Stimulated activated CD4-positive, alpha-beta T cell treated with anti-CD3 and anti-CD28 coated beads, Interleukin-15, amount 100 ng/mL, for 24 hours (primary cell): ENCODE measurements at places on chromosomes 4 and X.

GRCh38 chr4:107283587-107284559 lies 247.8 kb upstream of the DKK2 start:
- DNase-seq: no peak

DNA sequence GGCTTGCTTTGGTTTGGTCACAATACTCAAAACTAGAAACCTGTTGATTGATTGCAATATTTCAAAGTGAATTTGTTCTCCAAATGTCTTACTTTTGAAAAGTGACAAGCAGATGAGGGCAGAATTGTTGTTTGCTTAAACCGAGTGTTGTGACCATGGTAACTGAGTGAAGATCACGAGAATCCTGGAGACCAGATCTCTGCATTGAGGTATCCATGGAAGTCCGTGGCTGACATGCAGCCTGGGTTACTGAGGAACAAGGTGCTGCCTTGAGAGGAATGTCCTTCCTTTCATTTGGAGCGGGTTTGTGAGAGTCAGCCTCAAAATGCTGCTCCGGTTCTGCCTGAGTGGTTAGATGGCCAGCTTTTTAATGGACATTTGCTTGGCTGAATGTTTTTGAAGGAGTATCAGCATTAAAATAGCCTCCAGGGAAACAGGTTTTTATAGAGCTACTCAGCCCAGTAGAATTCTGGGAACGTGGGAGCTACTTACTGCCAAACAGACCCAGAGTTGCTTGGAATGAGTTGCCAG lies 31.3 kb downstream of the NYX start:
- DNase-seq: no peak

- DNase-seq: no peak
These were observed 93.3 kb downstream of the NAA11 start for GRCh38 chr4:79232540-79232939.

- no peak for DNase-seq
These were observed 45.5 kb downstream of the PRDM5 start for GRCh38 chr4:120877021-120877420.

DNA sequence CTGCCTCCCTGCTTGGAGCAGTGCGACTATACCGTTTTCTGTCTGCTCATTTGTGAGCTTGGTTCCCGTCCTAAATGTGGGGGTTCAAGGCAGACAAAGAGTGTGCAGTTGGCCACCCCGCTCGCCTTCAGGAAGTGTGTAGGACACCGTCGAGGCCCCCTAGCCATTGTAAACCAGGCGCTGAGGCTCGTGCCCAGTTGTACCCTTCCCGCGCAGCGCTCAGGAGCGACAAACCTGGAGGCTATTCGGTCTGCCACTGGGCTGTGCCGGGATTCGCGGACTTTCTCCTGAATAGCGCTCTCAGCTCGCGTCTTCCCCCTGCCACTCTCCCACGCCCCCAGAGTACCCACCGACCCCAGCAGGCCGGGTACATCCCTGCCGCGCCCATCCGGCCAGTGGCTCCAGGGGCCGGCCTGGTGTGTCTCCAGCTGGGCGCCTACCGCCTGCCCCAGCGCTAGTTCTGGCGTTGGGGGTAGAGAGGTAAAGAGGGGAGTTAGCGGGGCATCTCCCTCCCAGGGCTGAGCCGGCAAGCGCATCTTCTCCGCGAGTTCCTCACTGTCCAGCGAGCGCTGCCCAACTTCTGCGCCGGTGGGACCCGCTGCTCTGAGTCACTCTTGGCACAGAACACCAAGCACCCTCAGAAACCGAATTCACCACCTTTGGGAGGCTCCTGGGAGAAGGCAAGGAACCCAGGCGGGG lies 880 bp upstream of the LONRF3 start:
- peak; percentile 4 for DNase-seq

- no peak for DNase-seq
These were observed 50.6 kb downstream of the SYNPO2 start for GRCh38 chr4:118939169-118939783.

GRCh38 chr4:57156242-57156990 lies 46.2 kb upstream of the IGFBP7 start:
- DNase-seq: no peak

GRCh38 chr4:39179681-39180080 lies 2.6 kb upstream of the WDR19 start:
- DNase-seq: no peak

DNA sequence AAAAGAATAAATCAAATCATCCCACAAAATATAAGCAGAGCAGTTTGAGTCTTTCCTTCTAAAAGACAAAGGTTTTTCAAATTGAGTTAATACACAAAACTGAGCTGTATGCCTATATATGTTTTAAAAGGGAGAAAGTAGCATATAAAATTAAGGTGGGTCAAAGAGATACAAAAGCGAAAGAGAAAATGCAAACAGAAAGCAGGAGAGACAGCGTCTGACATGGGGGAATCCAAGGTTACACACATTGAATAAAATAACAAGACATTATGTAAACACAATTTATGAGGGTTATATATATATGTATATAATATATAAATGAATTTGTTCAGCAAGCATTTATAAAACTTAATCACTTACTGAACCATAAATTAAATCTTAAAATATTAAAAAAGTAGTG lies 276.1 kb upstream of the LCORL start:
- no peak for DNase-seq

GRCh38 chr4:66328803-66329574 lies 658.7 kb upstream of the EPHA5 start:
- no peak for DNase-seq

DNA sequence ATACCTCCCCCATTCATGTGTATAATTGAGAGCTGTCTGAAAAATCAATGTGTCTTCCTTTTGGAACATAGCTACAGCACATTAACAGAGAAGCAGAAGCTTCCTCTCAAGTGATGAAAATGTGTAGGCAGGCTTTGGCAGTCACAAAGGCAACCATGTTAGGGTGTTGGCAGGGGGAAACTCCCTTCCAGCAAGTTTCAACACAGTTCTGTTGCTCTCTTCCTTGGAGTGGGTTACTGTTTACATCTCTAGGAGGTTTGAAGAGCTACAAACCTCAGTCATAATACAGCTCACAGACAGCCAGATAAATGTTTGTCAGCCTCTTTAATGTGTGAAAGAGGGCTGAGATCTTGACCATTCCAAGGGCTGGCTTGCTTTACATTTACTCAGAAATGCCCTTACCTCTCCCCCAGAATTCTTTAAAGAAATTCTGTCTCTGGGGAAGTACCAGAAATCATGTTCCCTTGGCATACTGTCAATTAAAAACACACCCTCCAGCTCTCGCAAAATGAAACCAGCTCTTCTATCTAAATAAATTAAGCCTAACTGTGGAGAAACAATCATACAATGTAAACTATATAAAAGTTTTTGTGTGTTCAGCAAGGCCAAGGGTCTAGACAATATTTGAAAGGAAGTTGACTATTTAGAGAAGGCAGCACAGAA lies 18.9 kb downstream of the ZBTB33 start:
- no peak for DNase-seq

GRCh38 chr4:142211444-142211843 lies 575.1 kb downstream of the IL15 start:
- DNase-seq: no peak

DNA sequence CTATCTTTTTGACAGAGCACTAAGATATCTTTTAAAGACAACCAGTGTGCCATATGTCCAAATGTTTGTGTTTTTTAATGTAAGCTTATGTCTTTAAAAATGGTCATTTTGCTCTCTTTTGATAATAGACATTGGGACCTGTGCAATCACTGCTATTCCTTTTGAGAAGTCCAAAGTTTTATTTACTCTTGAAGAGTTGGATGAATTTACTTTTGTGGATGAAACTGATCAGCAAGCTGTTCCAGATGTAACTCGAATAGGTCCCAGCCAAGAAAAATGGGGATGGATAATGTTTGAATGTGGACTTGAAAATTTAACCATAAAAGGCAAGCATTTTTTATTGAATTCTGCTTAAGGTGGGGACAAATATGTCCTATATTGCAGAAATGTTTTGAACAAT lies 97.2 kb downstream of the BLTP1 start:
- no peak for DNase-seq

DNA sequence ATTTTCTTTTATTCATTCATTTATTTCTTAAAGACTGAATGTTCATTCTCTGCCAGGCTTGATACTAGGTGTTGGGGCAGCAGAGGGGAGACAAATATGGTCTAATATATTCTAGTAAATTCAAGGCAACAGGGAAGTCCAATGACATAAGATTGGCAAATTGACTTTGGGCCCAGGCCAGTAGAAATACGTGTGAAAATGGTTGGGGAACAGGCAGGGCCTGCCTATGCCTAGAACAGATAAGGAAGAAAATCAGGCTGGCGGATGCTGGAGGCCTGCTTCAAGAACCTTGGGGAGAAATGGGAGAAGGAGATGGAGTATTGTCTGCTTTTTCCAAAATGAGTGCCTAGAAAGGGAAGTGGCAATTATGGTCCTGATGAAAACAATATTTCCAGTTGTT lies 108.6 kb downstream of the RTL5 start:
- DNase-seq: no peak

DNA sequence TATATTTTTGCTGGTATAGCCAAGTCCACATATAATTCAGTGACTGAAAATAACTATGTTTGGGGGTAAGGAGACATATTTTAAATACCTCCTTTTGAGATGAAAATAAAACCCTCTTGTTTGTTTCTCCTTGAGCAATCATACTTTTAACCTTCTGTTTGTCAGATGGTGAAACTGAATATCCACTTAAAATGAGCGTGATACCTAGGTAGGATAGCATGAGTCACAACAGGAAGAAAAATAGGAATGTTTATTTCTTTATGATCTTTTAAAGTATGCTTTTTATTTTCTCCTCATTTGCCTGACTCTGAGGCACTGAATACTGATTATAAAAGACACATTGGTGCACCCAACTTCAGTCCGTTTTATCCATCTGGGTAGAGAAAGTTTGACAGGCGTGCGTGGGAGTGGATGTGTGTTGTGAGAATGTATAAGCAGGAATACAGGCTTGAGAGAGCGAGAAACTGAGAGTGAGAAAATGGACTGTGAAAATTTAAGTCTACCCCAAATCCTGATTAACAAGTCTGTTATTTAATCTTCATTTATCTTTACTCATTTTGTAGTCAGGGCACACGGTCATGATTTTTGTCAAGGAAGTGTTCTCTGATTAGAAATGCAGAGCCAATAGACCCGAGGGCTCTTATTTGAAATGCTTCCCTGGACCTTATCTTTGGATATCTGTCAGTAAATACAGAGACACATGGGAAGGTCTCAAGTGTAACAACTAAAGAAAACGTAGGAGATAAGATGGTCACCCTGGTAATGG lies 62.1 kb upstream of the ANTXR2 start:
- no peak for DNase-seq

DNA sequence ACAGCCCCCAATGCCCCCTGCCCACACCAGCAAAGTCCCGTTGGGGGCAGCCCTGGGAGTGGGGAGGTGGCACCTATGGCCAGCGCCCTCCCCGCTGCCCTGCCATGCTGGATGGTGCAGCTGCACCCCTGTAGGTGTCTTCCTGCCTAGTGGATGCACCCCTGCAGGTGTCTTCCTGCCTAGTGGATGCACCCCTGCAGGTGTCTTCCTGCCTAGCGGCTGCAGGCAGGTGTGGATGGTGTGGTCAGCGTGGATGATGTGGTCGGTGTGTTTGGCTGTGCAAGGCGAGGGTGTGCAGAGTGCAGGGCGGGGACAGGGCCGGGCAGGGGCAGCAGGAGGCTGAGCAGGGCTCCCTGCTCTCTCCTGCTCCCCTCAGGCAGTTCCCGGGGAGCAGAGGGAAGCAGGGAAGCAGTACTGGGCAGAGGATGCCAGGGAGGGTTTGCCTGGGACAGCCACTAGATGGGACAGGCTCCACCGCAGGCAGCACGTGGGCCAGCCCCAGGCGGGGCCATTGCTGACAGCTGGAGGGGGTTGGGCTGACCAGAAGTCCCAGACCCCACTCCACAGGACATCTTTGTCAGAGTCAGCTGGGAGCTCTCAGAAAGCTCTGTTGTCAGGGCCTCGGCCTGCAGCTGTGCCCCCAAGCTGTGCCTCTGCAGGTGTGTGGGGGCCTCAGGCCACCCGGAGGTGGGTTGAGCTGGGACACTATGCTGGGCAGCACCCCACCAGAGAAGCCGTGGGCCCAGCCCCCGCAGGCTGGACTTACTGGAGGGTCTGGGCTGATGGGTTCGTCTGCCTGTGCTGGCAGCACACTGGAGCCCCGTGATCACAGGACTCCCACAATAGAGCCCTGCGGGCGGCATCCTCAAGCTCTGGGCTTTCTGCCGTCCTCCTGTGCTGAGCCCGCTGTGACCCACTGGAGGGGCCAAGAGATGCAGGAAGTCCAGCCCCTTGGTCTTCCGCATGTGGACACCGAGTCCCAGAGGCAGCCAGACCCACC lies 23.7 kb downstream of the DOK7 start:
- no peak for DNase-seq

GRCh38 chrX:122363112-122363795 lies 820.8 kb upstream of the GRIA3 start:
- no peak for DNase-seq

DNA sequence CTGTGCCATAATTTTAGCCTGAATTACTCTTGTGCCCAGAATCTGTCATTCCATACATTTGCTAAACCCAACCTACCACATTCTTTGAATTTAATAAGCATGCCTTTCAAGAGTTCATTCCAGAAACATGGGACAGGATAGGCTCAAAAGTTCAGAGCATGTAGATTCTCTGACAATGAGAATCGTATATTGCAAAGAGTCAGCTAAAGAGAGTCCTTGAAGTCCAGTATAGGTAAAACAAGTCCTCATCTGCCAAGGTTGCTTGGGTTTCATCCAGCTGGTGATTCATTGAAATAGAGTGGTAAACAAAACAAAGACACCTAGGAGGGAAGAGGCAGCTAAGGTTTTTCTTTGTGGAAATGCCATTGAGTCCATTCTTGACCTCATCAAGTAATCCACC lies 249.3 kb upstream of the DIPK2B start:
- no peak for DNase-seq

DNA sequence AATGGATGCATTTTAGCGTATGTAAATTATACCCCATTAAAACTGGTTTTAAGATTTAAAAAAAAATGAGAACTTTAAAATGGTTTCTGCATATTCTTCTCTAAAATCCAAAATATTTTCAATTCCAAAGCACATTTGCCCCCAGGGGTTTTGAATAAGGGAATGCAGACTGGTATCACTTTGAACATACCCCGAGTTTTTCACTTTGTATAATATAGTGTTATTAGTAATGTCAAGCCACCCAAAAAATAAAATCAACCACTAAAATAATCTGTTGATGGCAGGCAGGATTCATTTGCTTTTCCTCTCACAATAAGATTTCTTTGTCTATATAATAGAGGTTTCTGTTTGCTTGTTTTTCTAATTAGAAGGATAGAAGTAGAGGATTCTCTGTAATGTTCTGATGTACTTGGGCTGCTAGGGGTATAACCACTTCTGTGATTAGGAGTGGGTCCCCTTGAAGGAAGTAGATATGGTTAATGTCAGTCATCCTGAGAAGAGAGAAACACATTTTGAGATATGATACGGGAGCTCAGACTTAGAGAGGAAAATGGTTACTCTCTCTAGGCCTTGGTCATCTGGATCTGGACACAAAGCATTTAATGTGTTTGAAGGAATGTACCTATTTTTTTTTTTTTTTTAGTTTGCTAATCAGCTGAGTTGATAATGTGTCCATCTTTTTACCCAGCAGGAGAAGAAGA lies 9.3 kb upstream of the LIN54 start:
- DNase-seq: no peak

GRCh38 chrX:150478496-150479492 lies 89.6 kb upstream of the MTM1 start:
- peak; percentile 30 for DNase-seq

- no peak for DNase-seq
These were observed 2229.4 kb upstream of the AGA start for GRCh38 chr4:179671609-179672008.

GRCh38 chrX:77342004-77342403 lies 105.2 kb upstream of the FGF16 start:
- DNase-seq: no peak
